ENCODE measurements at places on chromosomes 11 and 22. TPM values are rescaled to one million over a fixed set of nuclear protein-coding genes. Genes with fewer than 3 reads are reported as not detected.

Gene HINFP
- total RNA-seq, result 17.1 TPM

Gene EHF
- total RNA-seq, result 0.20 TPM

Gene WBP2NL
- total RNA-seq, result 0.73 TPM

Gene FERMT3
- 4.1 TPM for total RNA-seq

Gene SLC1A2
- total RNA-seq, result 1.9 TPM

Gene MIOX
- total RNA-seq, result 0.10 TPM
